ENCODE measurements at places on chromosomes 7 and 10.

DNA sequence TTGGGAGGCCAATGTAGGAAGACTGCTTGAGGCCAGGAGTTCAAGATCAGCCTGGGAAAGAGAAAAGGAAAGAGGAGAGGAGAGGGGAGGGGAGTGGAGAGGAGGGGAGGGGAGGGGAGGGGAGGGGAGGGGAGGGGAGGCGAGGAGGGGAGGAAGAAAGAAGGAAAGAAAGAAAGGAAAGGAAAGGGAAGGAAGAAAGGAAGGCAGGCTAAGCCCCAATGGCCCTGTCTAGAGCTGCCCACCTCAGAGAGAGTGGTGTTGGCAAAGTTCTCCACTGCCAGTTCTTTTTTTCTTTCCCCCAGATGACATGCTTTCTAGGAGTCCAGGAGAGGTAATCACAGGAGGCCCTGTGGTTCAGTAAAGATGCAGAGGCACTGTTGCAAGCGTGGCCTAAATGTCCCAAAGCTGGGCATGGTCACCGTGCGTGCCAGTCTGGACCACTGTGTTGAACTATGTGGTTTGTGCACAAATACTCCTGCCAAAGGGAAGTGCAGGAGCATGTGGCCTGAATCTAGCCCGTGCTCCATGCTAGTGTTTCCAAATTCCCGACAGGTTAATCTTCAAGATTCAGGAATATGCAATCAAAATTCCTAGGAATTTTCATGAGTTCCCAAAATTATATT is 39.7 kb downstream of the ODAD2 start:
- no peak for DNase-seq

DNA sequence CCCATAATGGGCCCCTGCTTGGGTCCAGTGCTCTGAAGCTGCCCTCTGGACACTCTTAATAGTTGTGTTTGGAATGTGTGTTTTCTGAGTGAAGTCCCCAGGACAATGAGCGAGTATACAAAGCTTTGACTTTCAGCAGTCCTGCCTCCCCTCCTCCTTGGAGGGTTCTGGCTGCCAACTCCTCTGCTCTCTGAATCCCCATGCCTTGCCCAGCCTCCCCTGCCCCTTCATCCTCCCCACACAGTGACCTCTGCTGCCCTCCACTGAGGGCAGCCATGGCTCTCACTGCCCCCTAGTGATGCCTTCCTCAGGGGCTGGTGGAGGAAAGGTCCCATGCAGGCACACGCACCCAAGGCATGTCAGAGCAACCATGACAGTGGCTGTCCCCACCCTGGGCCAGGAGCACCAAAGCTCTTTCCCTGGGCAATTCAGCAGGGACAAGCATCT is 40.9 kb downstream of the FRMPD2 start:
- no peak for DNase-seq

- DNase-seq = peak; percentile 29
Measured at GRCh38 chr10:103542764-103543616, 49.5 kb downstream of the NEURL1 start.

GRCh38 chr7:106178593-106179134 is 66.6 kb upstream of the SYPL1 start:
- DNase-seq = no peak

- DNase-seq = no peak
Measured at GRCh38 chr10:111479966-111480365, 403.1 kb downstream of the ADRA2A start.

- DNase-seq = no peak
Measured at GRCh38 chr10:117352724-117353123, 22.5 kb downstream of the PDZD8 start.

GRCh38 chr7:146232604-146233003 is 116.0 kb downstream of the CNTNAP2 start:
- DNase-seq = no peak

GRCh38 chr10:30386801-30387588 is 37.9 kb upstream of the MTPAP start:
- DNase-seq = no peak

DNA sequence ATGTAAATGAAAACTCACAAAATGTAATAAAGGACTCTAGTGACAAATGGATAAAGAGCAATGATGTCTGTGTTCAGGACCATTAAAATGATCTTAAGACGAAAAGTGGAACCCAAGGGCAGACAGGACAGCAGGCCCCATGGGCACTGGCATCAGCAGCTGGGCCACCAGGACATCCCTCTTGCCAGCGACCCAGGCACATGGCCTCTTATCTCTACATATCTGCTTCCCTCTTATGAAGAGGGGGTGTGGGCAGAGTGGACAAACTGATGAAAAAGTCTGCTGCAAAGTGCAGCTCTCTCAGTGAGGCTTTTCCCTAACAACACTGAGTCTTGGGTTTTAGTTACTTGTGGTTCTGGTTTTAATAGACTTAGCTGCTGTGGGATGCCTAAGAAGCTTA is 44.8 kb upstream of the ANKRD1 start:
- no peak for DNase-seq

All from CD4-positive, alpha-beta memory T cell (primary cell).